ENCODE measurements at places on chromosomes 3 and 15.

- peak; percentile 52 for DNase-seq
Measured at GRCh38 chr3:48565591-48566400, 2.2 kb upstream of the UCN2 start.

- no peak for DNase-seq
Measured at GRCh38 chr15:40006003-40006402, 33.0 kb downstream of the SRP14 start.

GRCh38 chr3:117887901-117888300 lies 1146.7 kb downstream of the IGSF11 start:
- DNase-seq = peak; percentile 65

GRCh38 chr3:172070269-172070668 lies 30.9 kb downstream of the FNDC3B start:
- DNase-seq = no peak

- no peak for DNase-seq
Measured at GRCh38 chr3:85539232-85539631, 580.4 kb downstream of the CADM2 start.

GRCh38 chr3:107850681-107851080 lies 240.2 kb downstream of the CD47 start:
- DNase-seq = no peak

GRCh38 chr3:20015525-20015924 lies 3.5 kb upstream of the PP2D1 start:
- no peak for DNase-seq

GRCh38 chr15:39538936-39539335 lies 41.9 kb upstream of the THBS1 start:
- DNase-seq = no peak

DNA sequence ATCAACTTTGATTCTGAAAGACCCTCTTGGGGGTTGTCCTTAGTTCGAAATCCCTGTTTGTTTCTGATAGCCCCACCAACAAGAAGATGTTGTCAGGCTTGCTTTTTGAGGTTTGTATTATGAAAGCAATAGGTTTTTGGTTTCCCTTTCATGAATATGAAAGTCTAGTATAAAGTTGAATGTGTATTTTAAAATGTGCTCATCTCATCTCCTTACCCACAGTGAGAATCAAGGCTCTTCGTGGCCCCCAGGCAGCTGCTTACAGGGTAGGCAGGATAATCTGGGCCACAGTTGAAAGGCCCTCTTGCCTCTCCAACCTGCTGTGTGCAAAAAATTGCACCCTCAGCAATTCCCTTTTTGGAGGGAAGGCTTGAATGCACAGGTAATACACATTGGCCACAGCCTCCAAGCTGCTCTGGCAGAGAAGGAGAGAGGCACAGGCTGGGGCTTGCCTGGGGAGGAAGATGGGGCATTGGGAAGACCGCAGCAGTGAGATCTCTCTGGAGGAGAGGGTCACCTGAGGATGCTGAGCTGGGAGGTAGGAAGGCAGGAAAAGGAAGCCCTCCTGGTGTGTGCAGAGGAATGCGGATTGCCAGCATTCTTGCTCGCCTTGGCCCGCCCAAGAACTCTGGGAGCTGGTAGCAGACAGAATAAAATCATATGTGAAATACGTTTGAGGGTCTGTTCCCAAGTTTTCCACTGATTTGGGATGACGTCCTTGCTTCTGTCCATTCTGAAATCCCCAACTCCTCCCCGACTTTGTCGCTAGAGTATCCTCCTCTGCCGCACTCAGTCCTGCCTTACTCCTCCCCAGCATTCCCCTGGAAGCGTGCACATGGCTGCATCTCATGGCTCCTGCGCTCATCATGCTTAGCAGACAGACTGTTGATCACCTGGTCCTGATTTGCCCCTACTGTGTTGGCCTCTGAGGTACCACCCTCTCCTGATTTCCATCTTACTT lies 196.4 kb downstream of the RPLP1 start:
- DNase-seq = no peak

- DNase-seq = no peak
Measured at GRCh38 chr3:69825446-69825845, 86.2 kb downstream of the MITF start.

DNA sequence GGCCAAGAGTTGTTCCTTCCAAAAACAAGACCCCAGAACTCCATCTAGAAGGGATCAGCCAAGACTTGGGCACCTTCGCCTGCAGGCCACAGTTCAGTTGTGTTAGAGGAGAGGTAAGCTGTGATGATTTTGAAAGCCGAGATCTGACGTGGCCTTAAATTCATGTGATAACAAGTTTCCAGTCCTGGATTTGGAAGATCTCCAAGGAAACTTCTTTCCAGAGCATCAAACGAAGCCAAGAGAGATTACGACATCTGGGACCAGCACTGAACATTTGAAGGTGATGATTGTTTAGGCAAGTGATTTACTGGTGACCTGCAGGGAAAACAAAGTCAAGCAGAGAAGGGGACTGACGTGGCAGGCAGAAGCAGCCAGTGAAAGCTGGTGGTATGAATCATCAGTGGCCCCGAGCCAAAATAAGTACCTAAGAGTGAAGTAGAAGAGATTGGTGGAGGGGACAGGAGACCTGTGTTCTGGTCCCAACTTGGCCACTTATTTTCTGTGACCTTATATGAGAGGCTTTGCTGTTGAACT lies 339.0 kb upstream of the PROK2 start:
- peak; percentile 82 for DNase-seq

- DNase-seq = no peak
Measured at GRCh38 chr3:39202094-39202493, 9.7 kb upstream of the XIRP1 start.

DNA sequence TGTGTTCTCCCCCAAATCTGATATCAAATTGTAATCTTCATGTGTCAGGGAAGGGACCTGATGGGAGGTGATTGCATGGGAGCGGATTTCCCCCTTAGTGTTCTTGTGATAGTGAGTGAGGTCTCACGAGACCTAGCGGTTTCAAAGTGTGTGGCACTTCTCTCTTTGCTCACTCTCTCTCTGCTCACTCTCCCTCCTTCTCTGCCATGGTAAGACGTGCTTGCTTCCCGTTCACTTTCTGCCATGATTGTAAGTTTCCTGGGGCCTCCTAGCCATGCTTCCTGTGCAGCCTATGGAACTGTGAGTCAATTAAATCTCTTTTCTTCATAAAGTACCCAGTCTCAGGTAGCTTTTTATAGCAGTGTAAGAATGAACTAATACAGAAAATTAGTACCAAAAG lies 30.6 kb upstream of the OR5H6 start:
- no peak for DNase-seq

GRCh38 chr3:24344784-24345439 lies 149.7 kb downstream of the THRB start:
- DNase-seq = no peak

- no peak for DNase-seq
Measured at GRCh38 chr3:10370429-10370828, 49.5 kb upstream of the SEC13 start.

DNA sequence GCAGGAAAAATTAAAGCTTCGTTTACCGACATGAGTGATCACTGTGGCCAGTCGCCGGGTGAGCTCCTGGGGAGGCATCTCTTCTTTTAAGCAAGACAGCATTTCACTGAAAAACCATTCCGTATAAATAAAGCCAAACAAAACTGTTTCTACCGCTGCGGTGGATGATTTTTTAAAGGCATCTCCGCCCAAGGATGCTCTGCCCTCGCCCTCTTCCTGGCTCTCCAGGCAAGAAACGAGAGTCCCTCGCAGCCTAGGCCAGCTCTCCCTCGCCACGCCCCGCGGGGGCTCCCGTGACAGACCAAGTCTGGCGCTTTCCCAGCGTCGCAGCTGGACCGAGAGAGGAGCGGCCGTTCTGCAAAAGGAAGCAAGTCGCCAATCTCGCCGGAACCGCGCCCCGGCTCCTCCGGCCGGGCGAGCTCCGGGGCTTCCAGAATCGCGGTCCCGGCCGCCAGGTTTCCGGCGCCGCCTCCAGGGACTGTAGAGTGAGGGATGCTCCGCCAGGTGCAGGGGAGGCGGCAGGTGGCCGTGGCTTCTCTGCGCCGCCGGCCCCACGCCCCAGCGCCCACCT lies 458 bp downstream of the MCF2L2 start:
- no peak for DNase-seq

- DNase-seq = no peak
Measured at GRCh38 chr15:77866186-77866585, 211.3 kb downstream of the TBC1D2B start.

- no peak for DNase-seq
Measured at GRCh38 chr3:11672363-11672762, 28.6 kb upstream of the VGLL4 start.

DNA sequence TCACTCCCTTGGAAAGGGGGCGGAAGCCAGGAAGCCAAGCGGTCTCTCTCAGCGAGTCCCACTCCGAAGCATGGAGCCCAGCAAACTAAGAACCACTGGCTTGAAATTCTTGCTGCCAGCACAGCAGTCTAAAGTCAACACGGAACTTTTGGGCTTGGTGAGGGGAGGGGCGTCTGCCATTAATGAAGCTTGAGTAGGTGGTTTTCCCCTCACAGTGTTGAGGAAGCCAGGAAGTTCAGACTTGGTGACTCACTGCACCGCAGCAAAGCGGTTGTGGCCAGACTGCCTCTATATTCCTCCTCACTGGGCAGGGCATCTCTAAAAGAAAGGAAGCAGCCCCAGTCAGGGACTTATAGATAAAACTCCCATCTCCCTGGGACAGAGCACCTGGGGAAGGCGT lies 665.4 kb upstream of the CBLB start:
- DNase-seq = no peak

GRCh38 chr3:144687862-144688261 lies 716.2 kb downstream of the DIPK2A start:
- DNase-seq = no peak

DNA sequence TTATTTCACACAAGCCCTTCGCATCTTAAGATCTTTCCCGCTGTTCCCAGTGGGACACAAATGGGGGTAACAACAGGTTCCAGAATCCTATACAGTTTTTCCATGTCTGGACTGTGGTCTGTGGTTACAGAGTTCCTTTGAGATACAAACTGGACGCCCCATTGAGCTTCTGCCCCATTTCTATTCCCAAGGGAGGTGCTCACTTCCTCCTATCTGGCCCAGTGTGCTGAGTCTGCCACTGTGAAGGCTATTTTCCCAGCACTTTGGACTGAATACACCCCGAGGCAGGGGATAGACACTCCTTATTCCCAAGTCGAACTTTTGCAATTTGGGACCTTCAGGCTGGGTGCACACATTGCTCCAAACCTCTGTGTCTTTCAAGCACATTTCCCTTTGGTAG lies 44.0 kb downstream of the MESD start:
- no peak for DNase-seq

Measured in HS-5 (cell line).